ENCODE measurements at places on chromosomes 4 and X.

DNA sequence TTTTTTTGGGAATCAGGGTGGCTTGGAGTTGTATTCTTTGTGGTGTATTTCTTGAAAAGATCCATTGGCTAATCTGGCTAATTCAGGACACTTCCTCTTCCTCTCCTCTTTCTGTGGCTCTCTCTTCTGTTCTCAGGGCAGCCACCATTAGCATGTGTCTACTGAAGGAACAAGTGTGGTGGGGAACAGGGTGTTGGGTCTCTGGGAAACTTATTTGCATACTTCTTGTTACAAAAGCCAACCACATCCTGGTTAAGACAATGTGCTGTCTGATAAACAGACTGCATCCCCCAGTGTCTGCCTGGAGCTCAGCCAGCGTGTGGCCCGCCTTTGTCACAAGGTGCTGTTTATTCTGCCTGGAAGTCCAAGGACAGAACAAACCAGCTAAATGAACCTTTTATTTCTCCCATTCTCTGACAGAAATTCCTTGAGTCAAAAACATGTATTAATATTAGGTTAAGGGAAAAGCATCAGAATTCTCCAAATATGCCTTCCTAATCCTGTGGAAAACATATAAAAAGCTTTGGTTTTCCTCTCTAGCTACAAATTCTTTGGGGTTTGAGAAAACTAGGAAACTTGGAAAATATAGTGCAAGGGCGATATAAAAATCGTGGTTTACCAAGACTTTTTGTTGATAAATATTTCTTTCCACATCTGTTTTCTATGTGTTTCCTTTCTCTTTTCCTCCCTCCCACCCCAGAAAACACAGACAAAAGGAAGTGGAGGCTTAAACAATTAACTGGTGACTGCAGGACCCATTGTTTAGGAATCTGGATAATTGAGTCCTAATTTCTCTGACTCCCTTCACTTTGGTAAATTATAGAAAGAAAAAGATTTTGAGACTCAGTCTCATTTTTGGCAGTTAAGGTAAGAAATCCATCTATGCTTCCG, 203.6 kb downstream of the SPRY1 start:
- DNase-seq, result peak; percentile 17

DNA sequence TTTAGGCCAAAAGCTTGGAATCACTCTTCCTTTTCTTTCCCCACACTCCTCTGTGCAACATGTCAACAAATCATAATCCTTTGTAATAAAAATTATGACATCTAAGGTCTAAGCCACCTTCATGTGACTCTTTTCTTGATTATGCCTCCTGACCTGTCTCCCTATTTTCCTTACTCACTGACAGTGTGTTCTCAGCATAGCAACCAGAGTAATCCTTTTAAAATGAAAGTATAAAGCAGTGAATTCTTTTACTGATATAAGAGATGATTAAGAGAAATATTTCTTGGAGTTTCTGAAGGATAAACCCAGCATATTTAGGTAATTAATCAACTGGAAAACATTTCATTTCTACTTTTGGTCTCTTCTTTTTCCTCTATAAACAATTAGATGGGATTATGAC, 44.7 kb downstream of the USO1 start:
- no peak for DNase-seq

GRCh38 chr4:53527326-53527725, 64.0 kb downstream of the LNX1 start:
- DNase-seq, result no peak

DNA sequence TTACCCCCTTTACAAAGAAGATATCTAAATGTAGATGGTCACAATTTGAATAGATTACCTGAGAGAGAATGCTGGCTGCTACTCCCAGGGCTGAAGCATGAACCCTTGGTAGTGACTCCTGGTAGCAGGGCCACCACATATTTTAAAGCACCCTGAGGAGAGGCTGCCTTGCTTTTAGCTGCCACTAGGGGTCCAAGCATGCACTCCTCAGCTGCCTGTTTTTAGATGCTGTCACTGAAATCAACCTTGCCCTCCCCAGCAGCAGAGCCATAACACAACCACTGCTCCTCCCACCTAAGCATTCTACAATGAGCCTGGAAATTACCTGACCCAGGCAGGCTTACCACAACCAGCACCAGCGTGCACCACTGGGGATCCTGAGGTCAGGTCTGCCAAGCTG, 850.9 kb downstream of the FAM133A start:
- DNase-seq, result no peak

- DNase-seq, result peak; percentile 18
Measured at GRCh38 chrX:54043541-54044125, 640 bp downstream of the PHF8 start.

DNA sequence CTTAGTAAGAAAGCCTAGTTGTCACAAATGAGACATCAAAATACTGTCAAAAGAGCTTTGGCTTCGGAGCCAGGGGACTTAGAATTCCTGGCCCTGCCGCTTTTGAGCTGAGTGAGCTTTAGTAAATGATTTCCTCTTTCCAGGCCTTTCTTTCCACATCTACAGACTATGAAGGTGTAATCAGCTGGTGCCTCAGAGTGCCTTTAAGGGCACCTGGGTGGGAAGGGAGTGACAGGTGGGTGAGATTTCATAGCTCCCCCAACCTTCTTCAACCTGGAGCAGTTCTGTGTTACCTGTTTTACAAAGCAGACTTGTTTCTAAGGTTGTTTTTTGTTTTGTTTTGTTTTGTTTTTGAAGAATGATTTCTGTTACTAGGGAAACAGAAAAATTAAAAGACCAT, 154.7 kb upstream of the BOD1L1 start:
- no peak for DNase-seq

DNA sequence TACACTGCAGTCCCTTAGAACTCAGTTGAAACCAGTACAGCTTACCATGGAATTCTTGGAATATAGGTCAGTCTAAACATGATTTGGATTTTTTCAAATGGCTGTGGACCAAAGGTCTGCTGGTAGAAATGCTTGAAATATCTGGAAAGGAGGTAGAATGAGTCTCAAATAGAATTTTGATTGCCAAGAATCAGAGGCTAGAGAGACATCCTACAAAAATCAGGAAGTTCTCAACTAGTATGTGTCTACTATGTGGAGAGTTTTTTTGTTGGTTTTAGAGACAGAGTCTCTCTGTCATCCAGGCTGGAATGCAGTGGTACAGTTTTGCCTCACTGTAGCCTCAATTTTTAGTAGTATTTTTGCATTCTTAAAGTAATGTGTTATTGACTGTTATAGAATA, 53.6 kb downstream of the PAQR3 start:
- no peak for DNase-seq

DNA sequence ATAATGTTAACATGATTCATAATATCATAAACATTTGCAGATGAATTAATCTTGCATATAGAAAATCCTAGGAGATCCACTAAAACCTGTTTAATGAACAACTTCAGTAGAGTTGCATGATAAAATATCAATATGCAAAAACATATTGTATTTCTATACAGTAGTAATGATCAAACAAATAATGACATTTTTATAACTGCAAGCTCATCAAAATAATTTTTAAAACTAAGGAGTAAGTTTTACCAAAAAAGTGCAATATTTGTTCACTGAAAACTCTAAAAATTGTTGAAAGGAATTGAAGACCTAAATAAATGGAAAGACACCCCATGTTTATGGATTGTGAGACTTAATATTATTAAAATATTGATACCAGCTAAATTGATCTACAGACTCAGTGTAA, 15.9 kb upstream of the GPRASP2 start:
- DNase-seq, result no peak

DNA sequence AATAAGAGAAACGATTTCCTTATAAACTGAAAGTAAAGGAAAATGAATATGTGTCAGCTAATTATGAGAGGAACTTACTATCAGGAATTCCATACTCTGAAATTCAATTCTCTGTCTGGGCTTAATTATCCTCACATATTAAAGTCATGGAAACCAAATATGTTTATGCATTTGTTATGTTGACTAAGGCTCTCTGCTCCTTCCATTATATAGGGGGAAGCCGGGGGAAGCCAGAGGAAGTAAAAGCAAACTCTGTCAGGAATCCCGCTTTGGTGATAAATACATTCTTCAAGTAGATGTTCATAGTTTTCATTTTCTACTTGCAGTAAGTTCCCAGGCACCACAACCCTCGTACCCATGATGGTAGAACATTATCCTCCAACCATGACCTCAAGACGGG, 142.8 kb upstream of the VCX2 start:
- no peak for DNase-seq

GRCh38 chrX:2578864-2579263, 78.1 kb upstream of the DHRSX start:
- DNase-seq, result no peak

GRCh38 chr4:145440292-145441007, 41.2 kb upstream of the SMAD1 start:
- DNase-seq, result no peak

DNA sequence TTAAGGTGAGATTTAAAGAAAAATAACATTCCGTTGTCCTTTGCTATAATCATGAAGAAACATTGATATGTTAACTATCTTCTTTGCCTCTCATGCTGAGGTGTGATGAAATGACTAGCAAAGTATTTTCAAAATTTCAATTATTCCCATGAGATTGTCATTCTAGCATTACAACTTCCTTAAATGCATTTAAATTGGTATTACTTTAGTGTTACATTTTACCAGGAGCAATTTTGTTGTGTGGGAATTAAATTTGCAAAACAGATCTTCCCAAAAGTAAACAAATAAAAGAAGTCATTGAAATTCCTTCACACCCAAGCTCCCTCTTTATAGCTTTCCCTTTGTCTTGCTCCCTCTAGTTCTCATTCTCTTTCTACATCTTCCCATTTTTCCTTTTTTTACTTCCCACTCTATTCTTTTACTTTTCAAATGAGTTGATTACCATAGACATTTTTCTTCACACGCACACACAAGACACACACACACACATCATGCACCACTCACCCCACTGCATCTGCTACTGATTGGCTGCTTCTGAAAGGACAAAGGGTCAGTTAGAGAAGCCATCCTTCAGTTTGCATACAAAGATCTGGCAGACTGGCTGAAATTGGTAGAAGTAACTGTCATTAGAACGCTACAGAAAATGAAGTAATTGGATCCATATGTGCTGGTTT, 10.0 kb upstream of the APELA start:
- DNase-seq, result no peak

DNA sequence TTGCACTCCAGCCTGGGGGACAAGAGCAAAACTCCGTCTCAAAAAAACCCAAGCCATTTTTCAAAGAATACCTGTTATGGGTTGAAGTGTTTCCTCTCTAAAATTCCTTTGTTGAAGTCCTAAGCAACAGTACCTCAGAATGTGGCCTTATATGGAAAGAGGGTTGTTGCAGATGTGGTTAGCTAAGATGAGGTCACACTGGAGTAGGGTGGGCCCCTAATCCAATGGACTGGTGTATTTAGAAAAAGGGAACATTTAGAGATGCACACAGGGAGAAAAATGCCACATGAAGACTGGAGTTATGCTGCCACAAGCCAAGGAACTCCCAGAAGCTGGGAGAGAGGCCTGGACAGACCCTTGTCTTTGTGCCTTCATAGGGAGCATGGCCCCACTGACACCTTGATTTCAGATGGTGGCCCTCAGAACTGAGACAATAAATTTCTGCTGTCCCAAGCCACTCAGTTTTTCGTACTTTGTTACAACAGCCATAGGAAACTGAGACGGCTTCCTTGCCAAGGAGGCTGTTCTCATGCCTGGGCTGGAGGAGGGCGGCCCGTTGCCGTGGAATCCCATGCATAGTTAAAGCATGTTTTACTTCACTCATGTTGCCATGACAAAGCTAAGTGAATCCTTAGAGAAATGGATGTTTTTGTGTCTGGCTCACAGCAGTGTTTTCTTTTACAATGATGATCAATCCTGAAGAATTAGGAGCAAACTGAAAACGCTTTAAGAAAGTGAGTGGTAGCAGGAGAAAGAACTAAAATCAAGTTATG, 16.5 kb downstream of the TRAPPC2 start:
- no peak for DNase-seq

GRCh38 chrX:145532176-145532780, 285.0 kb downstream of the SPANXN1 start:
- DNase-seq, result no peak

DNA sequence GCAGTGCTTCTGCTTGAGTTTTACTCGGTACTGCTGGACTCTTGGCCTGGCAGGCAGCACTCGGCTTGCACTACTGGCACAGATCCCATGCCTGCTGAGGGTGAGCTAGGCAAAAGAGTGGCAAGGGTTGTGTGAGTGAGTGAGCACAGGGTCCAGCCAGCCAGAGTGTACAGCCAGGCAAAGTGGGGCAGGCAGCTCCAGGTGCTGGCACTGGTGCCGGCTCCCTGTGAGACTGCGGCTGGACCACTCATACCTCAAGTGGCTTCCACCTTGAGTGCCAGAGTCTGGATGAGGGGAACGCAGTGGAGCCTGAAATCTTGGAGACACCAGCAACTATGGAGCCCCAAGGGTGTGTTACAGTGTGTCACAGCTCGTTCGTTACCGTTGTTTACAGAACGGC, 1451.9 kb upstream of the AGA start:
- no peak for DNase-seq

DNA sequence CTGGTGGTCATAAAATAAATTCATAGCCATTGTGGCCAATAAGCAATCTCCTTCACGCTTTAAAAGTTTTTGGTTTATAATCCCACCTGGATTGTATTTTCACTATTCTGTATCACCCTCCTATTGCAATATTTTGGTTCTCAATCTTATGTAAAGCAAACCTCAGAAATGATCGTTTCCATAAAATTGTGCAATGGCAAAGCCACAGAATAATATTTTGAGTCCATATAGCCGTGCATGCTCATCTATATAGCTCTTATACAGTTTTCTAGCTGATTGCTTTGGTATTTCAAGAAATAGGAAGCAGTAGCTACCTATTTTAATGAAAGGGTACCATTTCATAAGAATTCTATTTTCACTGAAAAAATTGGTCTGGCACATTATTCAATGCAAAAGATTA, 10.0 kb upstream of the HAND2 start:
- no peak for DNase-seq

- DNase-seq, result no peak
Measured at GRCh38 chr4:85864259-85865205, 389.6 kb downstream of the ARHGAP24 start.

GRCh38 chrX:117973110-117973807, 143.4 kb downstream of the KLHL13 start:
- DNase-seq, result peak; percentile 68
